Endothelial cell (in vitro differentiated cells): ENCODE measurements at places on chromosomes 6 and 20.

DNA sequence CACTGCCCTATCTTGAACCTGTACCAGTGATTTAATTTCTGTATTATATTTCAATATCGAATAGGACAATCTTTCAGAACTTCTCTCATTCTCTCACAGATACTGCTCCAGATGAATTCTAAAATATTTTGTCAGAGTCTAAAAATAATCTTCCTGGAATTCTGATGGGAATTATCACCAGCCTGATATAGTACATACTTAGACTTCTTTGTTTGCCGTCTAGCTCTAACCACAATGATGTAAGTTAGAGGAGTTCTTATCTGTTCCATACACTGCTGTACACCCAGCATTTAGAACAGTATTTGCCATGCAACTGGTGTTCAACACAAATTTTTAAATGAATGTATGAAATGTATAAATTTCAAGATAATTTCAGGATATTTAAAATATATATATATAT lies 1.3 kb upstream of the HUS1B start:
- no peak for DNase-seq

- no peak for DNase-seq
These were observed 79.5 kb downstream of the CD83 start for GRCh38 chr6:14197118-14197517.

DNA sequence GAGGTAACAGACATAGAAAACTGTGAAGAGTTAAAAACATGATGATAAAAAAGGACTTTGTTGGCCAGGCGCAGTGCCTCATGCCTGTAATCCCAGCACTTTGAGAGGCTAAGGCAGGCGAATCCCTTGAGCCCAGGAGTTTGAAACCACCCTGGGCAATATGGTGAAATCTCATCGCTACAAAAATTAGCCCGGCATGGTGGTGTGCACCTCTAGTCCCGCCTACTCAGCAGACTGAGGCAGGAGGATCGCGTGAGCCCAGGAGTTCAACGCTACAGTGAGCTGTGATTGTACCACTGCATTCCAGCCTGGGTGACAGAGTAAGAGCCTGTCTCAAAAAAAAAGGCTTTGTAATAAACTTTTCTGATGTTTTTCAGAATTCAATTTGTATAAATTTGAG lies 60.1 kb downstream of the GFOD1 start:
- no peak for DNase-seq

DNA sequence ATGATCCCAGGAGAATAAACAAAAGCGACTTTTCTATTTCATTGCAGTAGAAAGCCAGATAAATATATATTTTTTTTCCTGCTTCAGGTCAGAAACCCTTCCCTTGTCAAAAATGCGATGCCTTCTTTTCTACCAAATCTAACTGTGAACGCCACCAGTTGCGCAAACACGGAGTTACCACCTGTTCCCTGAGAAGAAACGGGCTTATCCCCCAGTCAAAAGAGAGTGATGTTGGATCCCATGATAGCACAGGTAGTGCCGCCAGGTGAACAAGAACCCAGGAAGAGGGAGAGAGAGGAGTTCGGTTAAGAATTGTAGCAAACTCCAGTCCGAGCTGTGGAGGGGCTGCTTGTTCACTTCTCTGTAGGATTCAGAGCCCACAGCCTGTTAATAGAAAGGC lies 72.6 kb downstream of the SSR1 start:
- no peak for DNase-seq
